ENCODE measurements at places on chromosomes 3 and 15.

GRCh38 chr15:72242775-72243370 lies 11.9 kb upstream of the PKM start:
- no peak for DNase-seq

- no peak for DNase-seq
These were observed 93.4 kb upstream of the UMPS start for GRCh38 chr3:124636863-124637296.

DNA sequence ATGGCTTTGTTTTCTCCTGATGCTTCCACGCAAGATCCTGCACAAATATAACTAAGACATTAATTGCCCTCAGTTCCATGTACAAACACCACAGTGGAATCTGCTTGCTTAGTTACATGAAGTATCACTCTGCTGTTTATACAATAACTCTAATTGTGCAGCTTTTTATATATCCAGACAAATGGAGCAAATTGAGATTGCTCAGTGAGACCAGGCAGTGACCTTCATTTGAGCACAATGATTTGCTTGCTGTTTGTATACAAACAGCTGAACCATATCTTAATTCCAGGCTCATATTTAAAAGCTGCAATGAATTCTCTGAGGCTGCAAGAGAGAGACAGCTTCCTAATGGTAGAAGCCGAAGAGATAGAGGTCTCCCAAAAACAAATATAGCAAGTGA lies 243.7 kb downstream of the CADPS start:
- DNase-seq, result no peak

DNA sequence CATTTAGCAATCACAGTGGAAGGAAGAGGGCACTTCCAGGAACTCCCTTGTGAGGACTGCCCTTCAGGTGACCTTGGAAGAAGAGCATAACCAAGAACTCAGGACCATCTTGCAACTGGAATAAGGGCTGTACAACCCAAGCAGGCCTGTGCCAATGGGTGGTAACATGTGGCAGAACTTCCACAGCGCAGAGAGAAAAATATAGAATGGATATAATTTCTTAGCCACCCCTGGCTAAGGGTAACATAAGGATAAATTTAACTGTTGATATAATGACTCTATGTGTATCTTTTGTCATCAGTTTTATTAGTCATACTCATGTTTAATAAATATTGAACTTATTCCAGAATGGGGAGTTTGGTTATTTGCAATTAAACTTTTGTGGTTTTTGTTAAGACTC lies 13.4 kb upstream of the MFSD1 start:
- no peak for DNase-seq

DNA sequence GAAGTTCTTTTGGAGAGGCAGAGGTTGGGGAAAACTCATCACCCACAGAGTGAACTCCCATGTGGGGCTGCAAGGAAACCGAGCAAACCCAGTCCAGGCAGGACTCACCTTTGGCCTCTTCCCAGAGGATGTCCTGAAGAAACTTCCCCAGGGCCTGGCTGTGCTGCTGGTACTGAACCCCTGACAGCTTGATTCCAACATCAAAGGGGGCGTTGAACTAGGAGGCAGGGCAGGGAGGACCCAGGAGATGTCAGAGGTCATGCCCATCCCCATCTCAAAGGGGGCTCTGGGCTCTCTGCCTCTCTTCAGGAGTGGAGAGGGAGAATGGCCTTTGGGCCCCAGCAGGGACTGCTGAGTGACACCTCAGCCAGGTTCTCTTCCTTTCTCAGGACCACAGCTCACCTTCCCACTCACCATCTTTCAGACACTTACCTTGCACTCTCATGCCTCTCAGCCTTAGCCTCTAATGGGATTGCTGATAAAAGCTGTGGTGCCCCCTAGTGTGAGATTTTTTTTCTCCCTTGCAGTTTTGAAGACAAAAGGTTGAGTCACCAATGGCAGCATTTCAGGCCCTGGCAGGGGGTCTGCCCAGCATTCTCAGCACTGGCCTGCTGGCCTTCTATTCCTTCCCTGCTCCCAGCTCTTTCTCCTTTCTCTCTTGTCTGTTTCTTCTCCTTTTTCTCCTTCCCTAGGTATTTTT lies 6.0 kb downstream of the GHRL start:
- DNase-seq, result no peak

DNA sequence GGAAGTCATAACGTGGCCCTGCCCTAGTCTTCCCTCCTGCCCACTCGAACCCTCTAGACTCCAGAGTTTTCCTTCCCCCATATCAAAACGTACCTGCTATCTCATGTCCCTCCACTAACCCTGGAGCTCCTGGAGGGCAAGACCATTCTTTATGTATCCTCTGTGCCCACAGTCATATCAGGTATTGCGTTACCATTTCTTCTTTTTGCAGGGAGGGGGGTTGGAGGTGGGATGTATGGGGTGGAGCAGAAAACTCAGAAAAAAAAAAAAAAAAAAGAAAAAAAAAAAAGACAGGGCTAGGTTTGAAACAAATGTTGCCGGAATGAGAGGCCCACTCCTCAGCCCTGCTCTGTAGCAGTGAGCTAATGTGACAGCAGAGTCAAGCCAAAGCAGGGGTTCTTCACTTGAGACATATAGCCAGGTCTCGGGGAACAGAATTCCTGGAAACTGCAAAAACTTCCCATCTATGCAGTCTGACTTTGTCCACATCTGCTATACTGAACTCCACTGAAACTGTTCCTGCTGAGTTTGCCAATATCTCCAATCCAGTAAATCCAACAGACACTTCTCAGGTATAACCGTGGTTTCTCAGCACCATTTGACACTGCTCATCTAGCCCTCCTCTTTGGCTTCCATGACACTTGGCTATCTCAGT lies 31.1 kb downstream of the PARP16 start:
- DNase-seq, result no peak

DNA sequence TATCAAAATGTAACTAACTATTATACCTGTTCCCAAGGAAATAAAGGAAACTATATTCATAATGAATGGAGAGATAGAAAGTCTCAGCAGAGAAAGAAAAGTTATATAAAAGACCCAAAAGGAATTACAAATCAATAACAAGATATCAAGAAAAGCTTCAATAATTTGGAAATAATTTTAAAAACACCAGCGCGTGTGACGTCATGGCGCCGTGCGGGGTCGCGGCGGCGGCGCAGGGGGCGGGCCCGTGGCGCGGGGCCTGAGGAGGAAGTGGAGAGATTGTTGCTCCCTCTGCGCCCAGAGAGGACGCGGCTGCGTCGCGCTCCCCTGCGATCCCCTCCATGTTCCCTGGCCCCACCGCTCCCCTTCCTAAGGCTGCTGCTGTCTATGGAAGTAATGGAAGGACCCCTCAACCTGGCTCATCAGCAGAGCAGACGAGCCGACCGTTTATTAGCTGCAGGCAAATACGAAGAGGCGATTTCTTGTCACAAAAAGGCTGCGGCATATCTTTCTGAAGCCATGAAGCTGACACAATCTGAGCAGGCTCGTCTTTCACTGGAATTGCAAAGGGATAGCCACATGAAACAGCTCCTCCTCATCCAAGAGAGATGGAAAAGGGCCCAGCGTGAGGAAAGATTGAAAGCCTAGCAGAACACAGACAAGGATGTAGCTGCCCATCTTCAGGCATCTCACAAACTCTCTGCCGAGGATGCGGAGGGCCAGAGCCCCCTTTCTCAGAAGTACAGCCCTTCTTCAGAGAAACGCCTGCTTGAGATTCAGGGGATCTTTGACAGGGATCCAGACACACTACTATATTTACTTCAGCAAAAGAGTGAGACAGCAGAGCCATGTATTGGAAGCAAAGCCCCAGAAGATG lies 4.1 kb downstream of the XCR1 start:
- no peak for DNase-seq

DNA sequence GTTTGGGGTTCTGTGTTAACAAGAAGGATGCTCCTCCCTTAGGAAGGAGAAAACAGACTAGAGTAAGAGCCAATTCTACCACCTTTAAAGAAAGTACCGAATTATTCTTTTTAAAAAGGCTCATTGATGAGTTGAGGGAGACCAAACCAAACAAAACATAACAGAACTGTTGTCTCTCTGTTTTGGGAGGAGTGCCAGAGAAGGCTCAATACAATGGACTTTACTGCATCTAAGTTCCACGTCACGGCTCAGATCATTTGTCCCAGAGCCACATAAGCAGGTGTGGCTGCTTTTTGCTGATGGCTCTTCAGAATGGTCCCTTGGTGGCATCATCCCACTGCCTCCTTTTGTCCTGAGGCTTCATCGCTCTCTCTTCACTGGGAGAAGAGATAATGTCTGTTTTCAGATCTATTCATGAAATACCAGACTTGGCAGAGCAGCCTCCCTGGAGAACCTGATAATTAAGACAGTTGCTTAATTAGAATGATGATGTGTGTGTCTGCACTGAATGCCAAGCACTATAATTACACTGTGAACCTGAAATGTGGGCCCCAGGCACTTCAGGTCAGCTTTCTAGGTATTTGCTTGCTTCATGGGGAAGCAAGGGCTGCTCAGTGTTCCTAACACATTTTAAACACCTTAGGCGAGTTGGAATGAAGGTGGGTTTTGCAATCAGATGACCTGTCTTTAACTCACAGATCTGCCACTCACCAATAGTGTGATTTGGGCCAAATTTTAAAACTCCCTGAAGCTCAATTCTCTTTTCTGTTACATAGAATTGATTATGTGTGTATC lies 335.2 kb upstream of the MCTP2 start:
- DNase-seq, result no peak

DNA sequence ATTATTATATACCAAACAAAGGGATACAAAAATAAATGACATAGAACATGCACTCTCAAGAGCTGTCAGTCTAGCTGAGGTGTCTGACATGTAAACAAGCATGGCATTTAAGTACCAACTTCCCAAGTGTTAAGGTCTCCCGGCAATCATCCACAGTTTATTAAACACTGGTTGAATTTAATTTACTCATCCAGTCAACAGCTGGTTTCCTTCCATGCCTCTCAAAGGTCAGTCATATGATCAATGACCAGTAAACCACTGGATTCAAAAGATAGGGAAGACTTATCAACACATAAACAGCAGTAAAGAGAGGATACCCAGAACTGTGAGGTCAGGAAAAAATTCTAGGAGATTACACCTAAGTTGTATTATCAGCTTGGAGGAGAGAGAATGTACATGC lies 80.4 kb downstream of the ADAM10 start:
- no peak for DNase-seq

- DNase-seq, result no peak
These were observed 214.9 kb downstream of the CBLB start for GRCh38 chr3:105653868-105654267.

DNA sequence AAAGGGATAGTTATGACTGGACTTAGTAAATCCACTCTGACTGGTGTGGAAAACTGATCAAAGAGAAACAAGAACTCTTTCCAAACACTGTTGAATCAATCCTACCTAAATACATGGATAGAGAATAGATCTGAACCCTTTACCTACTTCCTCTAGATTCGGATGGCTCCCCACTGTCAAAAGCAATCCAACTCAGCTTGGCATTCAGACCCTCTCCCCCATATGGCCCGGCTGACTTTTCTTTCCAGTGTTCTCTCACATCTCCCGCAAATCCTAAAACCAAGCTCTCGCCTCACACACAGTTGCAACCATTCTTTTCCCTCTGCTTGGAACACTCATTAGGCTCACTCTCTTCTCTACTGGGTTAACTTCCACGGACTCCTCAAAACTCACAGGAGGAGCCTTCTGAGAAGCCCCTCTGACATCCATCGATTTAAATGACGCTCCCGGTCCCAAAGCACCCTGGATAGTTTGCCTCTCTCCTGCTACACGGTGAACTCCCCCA lies 639 bp downstream of the SPICE1 start:
- no peak for DNase-seq

GRCh38 chr15:61759639-61760038 lies 300.6 kb downstream of the VPS13C start:
- DNase-seq, result no peak

- DNase-seq, result no peak
These were observed 140.4 kb downstream of the CHDH start for GRCh38 chr3:53705774-53706173.

- no peak for DNase-seq
These were observed 128.3 kb downstream of the ALCAM start for GRCh38 chr3:105495021-105495420.

DNA sequence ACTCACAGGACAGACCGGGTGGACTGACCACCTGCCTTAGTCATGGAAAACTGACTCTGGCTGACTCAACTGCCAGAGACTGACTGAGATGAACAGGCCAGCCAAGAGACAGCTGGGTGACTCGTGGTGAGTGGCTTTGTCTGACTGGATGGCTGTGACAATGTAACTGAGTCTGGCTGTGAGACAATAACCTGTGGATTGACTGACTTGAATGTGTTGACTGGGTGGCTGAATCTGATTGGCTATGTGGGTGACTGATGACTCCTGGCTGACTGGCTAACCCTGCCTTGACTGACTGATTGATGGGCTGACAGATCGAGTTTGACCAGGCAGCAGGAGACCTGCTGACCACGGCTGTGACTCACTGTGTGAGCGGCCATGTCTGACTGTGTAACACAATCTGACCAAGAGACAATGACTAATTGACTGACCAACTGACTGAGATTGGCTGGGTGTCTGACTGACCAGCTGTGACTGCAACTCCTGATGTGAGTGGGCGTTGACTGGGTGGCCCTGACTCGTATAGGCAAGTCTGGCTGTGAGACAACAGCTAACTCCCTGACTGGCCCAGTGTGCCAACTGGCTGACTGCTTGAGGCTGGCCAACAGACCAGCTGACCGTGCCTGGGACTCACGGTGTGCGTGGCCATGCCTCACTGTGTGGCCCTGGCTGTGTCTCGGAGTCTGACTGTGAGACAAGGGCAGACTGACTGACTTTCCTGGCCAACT lies 509.1 kb downstream of the SHQ1 start:
- peak; percentile 68 for DNase-seq

DNA sequence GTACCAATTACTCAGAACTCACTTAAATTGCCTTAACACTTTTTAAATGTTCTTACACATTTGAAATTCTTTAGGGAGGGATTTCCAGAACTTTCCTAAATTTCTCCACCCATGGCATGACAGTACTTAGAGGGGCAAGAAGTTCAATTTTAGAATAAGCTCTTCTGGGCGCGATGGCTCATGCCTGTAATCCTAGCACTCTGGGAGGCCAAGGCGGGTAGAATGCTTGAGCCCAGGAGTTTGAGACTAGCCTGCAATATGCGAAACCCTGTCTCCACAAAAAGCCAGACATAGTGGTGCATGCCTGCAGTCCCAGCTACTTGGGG lies 10.6 kb downstream of the FAM131A start:
- DNase-seq, result no peak

GRCh38 chr15:91537856-91538255 lies 315.7 kb upstream of the SLCO3A1 start:
- DNase-seq, result no peak

DNA sequence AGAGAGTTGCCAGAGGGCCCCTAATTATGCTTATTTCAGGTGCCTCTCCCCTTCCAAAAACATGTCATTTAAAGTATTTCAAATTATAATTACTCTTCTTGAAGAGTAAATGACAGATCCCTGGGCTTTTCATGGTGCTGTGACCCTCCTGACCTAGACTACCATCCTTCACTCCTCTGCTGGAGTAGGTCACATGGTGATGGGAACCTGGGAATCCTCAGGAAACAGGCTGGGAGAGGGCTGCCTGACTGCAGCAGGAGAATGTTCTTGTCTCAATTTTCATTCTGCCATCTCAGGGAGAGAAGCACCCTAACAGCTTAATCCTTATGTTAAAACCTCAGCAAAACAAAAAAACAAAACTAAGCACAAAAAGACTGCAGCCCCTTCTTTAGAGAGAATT lies 24.6 kb downstream of the PGBD4 start:
- DNase-seq, result no peak

GRCh38 chr3:48859206-48859605 lies 11.5 kb upstream of the PRKAR2A start:
- DNase-seq, result no peak
